ENCODE measurements at places on chromosomes 7 and 10.

GRCh38 chr7:153696242-153696641 lies 356.0 kb upstream of the DPP6 start:
- no peak overlapping the region for H3K4me3 ChIP-seq
- no peak for DNase-seq
- H3K36me3 ChIP-seq, result no peaks in the 10 kb centered on the region

- DNase-seq, result no peak
- H3K27me3 ChIP-seq, result peaks cover 50% of the 10 kb centered on the region
- H3K4me3 ChIP-seq, result no peak overlapping the region
- no peak overlapping the region for H3K27ac ChIP-seq
- no peaks in the 10 kb centered on the region for H3K36me3 ChIP-seq
Observed at GRCh38 chr7:135270577-135271254, 37.1 kb downstream of the STRA8 start.

GRCh38 chr10:120768227-120768626 lies 82.9 kb upstream of the WDR11 start:
- H3K27me3 ChIP-seq, result peaks cover 35% of the 10 kb centered on the region
- H3K4me3 ChIP-seq, result no peak overlapping the region
- peaks cover 3% of the 10 kb centered on the region for H3K36me3 ChIP-seq
- no peak overlapping the region for H3K27ac ChIP-seq
- H3K4me1 ChIP-seq, result no peaks in the 10 kb centered on the region

DNA sequence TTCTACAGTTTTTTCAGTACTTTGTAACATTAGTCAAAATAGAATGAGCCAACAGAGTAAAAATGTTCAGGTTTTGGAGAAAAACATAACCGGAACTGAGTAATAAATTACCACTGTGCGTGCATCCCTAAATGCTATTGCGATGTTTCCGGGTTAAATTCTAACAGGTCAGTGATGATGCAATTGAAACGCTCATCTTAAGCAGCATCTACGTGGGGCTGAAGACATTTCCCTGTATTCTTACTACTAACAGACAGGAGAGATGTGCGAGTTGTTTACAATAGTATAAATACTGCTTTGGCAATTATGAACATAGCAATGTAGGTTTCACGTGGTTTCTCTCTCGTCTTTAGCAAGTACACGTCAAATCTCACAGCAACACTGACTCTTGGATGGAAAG lies 149.4 kb downstream of the USP6NL start:
- no peak for DNase-seq
- no peak overlapping the region for H3K4me3 ChIP-seq
- H3K27ac ChIP-seq, result no peak overlapping the region
- H3K4me1 ChIP-seq, result peaks cover 2% of the 10 kb centered on the region

DNA sequence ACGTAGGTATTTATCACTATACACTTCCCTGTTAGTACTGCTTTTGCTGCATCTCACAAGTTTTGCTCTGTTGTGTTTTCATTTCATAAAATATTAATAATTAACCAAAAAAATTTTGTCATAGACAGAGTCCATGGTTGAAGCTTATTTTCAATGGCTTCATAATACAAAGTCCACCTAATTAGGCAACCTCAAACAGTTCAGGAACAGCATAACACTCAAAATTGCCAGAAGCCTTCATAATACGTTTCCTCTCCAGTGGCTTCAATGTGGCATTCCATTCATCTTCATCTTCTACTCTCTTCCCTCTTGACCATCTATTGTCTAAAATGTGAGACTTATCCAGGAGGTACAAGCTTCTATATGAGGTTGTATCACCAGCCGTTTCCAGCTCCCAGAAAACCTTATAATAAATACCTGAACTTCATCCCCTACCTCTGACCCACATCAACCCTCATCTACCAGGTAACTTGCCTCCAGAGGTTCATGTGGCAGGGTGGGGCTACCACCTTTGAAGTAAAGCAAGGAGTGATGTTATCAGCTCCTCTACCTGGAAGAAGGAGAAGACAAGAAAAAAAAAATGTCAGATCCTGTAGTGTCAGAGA lies 337.3 kb downstream of the MALRD1 start:
- H3K27me3 ChIP-seq, result no peaks in the 10 kb centered on the region
- no peaks in the 10 kb centered on the region for H3K4me1 ChIP-seq
- DNase-seq, result no peak
- H3K4me3 ChIP-seq, result no peak overlapping the region
- H3K27ac ChIP-seq, result no peak overlapping the region
- H3K36me3 ChIP-seq, result no peaks in the 10 kb centered on the region

GRCh38 chr7:155517452-155517851 lies 28.9 kb downstream of the CNPY1 start:
- H3K4me3 ChIP-seq, result no peak overlapping the region
- no peaks in the 10 kb centered on the region for H3K36me3 ChIP-seq
- peaks cover 87% of the 10 kb centered on the region for H3K27me3 ChIP-seq
- no peak for DNase-seq
- no peaks in the 10 kb centered on the region for H3K4me1 ChIP-seq
- no peak overlapping the region for H3K27ac ChIP-seq

DNA sequence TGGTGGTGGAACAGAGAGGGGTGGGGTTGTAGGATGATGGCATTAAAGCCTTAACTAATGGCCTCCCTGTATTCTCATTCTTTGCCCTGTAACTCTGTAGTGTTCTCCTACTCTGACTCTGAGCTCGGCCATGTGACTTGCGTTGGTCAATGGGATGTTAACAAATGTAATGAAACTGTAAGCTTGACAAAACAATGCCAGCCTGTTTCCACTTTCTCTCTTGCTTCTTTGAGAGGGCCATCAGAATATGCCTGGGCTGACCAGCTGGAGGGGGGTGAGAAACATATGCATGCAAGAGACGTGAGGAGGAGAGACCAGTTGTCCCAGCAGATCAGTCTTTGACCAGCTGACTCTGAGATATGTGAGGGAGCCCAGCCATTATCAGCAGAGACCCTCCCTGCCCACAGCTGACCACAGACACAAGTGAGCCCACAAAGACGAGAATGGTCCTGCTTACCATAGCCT lies 100.6 kb downstream of the ICA1 start:
- peaks cover 3% of the 10 kb centered on the region for H3K4me1 ChIP-seq
- H3K4me3 ChIP-seq, result no peak overlapping the region
- no peak for DNase-seq

GRCh38 chr7:38383281-38383680 lies 109.8 kb upstream of the TARP start:
- H3K36me3 ChIP-seq, result peaks cover 3% of the 10 kb centered on the region
- no peak for DNase-seq
- H3K27ac ChIP-seq, result no peak overlapping the region
- no peaks in the 10 kb centered on the region for H3K27me3 ChIP-seq

DNA sequence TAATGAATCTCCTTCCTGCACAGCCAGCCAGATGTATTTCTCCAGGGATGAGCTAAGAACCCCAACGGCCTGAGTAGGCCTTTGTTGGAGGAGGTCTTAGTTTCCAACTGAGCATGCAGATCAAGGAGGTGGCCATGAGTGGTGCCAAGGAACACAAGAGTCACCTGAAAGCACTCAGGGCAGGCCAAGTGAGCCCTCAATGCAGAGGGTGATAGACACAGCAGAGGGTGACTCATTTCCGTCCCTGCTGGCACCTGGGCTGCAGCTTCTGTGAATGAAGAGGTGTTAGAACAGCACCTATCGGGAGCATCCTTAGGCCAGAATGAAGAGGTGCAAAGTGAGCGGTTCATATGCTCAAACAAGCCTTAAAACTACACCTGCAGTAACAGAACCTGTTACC lies 211.8 kb downstream of the FRMD4A start:
- H3K27ac ChIP-seq, result peak overlapping the region; percentile 39
- peaks cover 2% of the 10 kb centered on the region for H3K4me1 ChIP-seq
- no peak overlapping the region for H3K4me3 ChIP-seq
- no peaks in the 10 kb centered on the region for H3K36me3 ChIP-seq

- H3K4me1 ChIP-seq, result no peaks in the 10 kb centered on the region
- H3K4me3 ChIP-seq, result peak overlapping the region; percentile 13
- DNase-seq, result no peak
- no peak overlapping the region for H3K27ac ChIP-seq
Observed at GRCh38 chr10:61390851-61391250, 62.3 kb downstream of the TMEM26 start.

GRCh38 chr10:7563770-7564169 lies 103.0 kb downstream of the ITIH5 start:
- no peak for DNase-seq
- peaks cover 34% of the 10 kb centered on the region for H3K27me3 ChIP-seq

DNA sequence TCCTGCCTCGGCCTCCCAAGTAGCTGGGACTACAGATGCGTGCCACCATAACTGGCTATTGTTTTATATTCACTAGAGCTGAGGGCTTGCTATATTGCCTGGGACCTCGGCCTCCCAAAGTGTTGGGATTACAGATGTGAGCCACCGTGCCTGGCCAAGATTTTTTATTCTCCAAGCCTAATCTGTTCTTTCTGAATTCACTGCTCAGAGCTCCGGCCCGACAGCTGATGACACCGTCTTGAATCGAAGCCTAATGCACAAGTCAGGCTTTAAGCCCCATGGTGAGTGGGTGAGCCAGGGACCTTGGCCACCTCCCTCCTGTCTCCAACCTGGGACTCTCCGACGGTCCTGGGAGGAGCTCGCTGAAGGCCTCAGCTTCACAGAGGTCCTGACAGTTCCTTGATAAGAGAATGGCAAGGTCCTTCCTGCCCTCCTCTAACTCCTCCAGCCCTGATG lies 338.9 kb downstream of the WDR37 start:
- no peaks in the 10 kb centered on the region for H3K4me1 ChIP-seq
- no peak overlapping the region for H3K4me3 ChIP-seq
- H3K27ac ChIP-seq, result no peak overlapping the region
- H3K36me3 ChIP-seq, result peaks cover 4% of the 10 kb centered on the region

DNA sequence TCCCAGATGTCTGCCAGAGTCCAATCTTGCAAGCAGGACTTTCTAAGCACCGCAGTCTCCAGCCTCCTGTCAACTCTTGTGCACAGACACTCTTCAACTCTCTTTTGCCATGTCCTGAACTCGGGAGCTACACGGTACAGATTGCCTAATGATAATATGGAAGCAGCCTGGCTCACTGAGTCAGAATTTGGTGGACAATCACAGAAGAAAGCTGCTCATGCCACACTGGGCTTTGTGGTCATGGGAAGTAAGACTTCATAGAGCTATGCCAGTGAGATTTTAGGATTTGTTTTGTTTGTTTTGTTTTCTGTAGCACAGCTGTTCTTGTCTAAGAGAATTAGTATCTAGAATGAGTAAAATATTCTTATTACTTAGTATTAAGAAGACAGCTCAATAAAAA lies 144.1 kb upstream of the PRSS58 start:
- peaks cover 20% of the 10 kb centered on the region for H3K27me3 ChIP-seq
- no peak overlapping the region for H3K27ac ChIP-seq
- DNase-seq, result no peak
- H3K36me3 ChIP-seq, result no peaks in the 10 kb centered on the region

GRCh38 chr10:44180321-44181168 lies 204.4 kb downstream of the CXCL12 start:
- H3K4me1 ChIP-seq, result no peaks in the 10 kb centered on the region
- H3K27ac ChIP-seq, result no peak overlapping the region
- no peak overlapping the region for H3K4me3 ChIP-seq
- peaks cover 26% of the 10 kb centered on the region for H3K27me3 ChIP-seq
- no peaks in the 10 kb centered on the region for H3K36me3 ChIP-seq

DNA sequence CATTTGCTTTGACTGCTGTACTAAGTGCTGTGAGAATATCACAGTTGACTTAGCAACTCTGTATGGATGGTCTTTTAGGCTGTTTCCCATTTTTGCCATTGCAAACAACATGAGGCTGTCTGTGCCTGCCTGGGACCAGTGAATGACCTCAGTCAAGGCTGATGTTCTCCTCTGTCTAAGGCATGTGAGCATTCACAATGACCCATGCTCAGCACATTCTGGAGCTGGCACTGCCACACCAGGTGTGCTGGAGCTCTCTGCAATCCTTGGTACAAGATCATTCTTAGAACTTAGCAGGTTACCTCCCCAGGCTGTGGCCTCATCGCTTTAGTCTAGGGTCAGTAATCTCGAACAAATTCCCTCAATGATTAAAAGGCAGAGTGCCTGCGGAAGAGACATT lies 61.9 kb downstream of the SH3PXD2A start:
- no peak overlapping the region for H3K4me3 ChIP-seq
- H3K36me3 ChIP-seq, result peaks cover 3% of the 10 kb centered on the region
- H3K4me1 ChIP-seq, result no peaks in the 10 kb centered on the region
- no peak for DNase-seq
- no peaks in the 10 kb centered on the region for H3K27me3 ChIP-seq

DNA sequence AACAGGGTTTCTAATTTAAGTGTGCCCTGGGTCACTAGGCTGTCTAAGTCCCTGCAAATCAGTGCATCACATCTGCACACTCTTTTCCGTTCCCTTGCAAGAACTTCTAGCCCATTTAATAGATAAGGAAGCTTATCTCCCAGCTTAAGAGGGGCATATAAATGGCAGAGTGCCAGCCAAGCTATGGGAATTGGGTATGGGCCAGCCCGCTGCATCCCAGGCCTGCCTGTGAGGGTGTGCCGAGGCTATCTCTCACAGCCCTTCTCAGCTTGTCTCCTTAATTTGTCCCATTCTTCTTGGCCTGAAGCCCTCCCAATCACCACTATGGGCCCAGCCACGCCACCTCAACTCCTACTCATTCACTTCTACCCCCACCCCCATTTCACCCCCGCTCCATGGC lies 14.7 kb downstream of the AQP1 start:
- no peaks in the 10 kb centered on the region for H3K36me3 ChIP-seq

- no peak for DNase-seq
- H3K36me3 ChIP-seq, result peaks cover 2% of the 10 kb centered on the region
- H3K4me1 ChIP-seq, result peaks cover 7% of the 10 kb centered on the region
- no peaks in the 10 kb centered on the region for H3K27me3 ChIP-seq
- H3K27ac ChIP-seq, result peak overlapping the region; percentile 61
Observed at GRCh38 chr7:12731214-12731656, 43.8 kb downstream of the ARL4A start.

GRCh38 chr10:72087969-72088888 lies at the start of gene SPOCK2:
SPOCK2 (minus strand) TSS chr10:72088551; CDS start chr10:72088328, 223 bp downstream.
- peak within 1 kb of the TSS; percentile 99 for H3K27ac ChIP-seq
- no peaks in the 10 kb centered on the region for H3K27me3 ChIP-seq
- H3K4me1 ChIP-seq, result peaks cover 48% of the 10 kb centered on the region

DNA sequence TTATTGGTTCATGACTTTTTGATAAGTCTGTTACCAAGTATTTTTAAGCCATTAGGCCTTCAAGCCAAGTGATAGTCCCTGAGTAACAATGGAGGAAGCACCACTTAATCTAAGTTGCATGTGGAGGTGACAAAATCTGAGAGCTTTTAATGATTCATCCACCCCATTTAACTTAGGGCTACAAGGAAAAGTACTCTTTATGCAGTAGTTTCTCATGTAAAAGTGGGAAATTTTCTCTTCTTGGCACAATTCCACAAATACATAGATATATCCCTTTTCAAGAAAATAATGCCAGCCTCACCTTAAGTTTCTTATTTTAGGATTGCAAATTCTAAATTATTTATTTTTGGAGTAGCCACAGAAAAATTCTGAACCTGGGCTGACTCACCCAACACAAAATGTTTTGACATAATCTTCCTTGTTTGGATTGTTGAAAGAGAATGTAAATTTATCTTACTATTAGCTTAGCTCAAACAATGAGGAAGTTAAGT lies 85.7 kb downstream of the SUGCT start:
- no peak overlapping the region for H3K27ac ChIP-seq
- no peaks in the 10 kb centered on the region for H3K36me3 ChIP-seq
- no peak for DNase-seq
- no peaks in the 10 kb centered on the region for H3K4me1 ChIP-seq
